ENCODE measurements at places on chromosomes 7 and 10.

GRCh38 chr7:50661345-50662040 is 96.3 kb upstream of the DDC start:
- DNase-seq, result no peak

DNA sequence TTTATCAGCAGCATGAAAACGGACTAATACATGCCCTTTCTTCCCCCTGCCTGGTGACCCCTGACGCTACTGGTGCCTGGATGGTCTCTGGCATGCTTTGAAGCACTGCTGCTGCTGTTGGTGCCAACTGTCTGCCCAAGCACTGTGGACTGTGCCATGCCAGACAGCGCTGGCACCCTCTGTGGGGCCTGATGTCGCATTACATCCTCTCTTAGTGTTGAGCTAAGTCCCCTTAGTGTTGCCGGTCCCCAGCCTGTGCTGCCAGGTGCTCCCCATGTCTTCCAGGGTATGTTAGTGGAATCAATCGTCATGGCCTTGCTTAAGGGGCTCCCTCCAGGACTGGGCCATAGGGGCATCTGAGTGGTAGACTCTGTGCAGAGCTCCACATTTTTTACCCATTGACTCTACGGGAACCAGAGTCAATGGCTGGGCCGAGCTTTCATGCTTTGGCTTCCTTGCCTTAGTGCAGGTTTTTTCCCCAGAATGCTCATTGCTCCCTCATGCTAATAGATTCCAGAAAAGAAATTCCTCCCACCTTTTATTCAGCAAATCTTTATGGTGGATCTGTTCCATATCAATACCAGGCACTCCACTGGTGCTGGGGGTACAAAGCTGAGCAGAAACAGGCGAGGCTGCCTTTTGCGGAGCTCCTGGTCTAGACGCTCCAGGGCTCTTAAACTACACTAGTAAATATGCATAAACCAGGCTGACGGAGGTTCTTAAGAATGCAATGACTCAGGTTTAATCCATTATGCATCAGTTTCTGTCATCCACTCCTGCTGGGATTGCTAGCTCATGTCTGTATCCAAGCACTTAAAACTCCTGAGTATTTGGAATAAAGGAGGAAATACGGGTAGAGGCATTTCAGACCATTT is 21.8 kb upstream of the MRC1 start:
- DNase-seq, result no peak

- DNase-seq, result no peak
These were observed 54.9 kb downstream of the AKAP9 start for GRCh38 chr7:91995391-91996105.

GRCh38 chr10:112223725-112224124 is 40.2 kb upstream of the GPAM start:
- no peak for DNase-seq

DNA sequence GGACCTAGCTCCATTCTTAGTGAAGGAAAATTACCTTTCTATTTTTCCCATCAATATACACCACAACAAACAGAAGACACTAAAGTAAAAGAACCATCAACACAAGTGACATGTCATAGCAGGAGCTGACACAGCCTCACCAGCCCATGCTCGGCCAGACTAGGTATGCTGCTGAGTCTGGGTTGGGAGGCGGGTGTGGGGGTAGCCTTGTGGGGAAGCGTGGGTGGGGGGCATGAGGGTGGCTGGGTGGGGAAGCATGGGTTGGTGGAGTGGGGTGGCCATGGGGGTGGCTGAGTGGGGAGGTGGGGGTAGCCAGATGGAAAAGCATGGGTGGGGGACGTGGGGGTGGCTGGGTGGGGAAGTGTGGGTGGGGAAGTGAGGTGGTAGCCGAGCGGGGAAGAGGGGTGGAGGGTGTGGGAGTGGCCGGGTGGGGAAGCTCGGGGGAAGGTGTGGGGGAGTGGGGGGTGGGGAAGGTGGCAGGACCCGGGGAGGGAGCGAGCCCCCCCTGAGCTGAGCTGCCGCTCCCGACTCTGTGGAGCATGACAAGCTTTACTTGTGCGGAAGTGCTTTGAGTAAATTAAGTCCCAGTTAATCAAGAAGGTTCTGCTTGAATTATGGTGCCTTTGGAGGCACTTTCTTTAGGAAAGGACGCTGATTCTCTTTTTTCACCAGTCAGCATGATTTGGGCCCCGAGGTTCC is 294.6 kb upstream of the ZNF32 start:
- DNase-seq, result no peak

GRCh38 chr10:102342958-102343357 is 52.5 kb upstream of the NFKB2 start:
- no peak for DNase-seq

All from hematopoietic multipotent progenitor cell (in vitro differentiated cells).